GM12878 (cell line): ENCODE measurements at places on chromosomes 1 and 21.

GRCh38 chr1:153431427-153431826 is 15.1 kb downstream of the S100A7A start:
- H3K36me3 ChIP-seq = no peaks in the 10 kb centered on the region
- H3K27ac ChIP-seq = no peak overlapping the region

DNA sequence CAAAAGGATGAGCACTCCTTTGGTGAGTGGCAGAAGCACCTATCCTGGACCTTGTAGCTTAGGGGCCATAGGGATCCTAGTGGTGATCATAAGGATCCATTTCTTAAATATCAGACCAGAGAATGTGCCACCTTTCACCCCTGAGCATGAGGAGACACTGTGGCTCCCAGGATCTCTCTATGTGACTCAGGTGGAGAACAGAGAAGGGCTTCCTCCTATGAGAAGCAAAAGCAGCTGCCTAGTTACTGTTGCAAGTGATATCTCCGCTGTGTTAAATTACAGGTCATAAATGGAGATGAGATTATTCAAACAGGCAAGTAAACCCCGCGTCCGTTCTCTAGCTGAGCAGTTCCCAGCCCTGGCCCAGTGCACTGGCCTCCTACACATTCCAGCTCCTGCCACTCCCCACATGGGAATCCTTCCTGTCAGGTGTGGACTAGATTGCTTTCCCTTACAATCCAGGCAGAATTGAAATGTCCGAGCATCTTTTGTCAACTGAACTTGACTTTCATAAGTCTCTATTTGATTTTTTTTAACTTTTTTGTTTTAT is 26.3 kb downstream of the CLEC20A start:
- H3K27ac ChIP-seq = no peak overlapping the region
- H3K4me1 ChIP-seq = no peaks in the 10 kb centered on the region
- no peaks in the 10 kb centered on the region for H3K27me3 ChIP-seq

GRCh38 chr1:31498376-31499040 is 77.8 kb upstream of the TINAGL1 start:
- H3K27ac ChIP-seq = no peak overlapping the region
- H3K36me3 ChIP-seq = no peaks in the 10 kb centered on the region
- no peak overlapping the region for H3K4me3 ChIP-seq
- H3K4me1 ChIP-seq = no peaks in the 10 kb centered on the region

GRCh38 chr1:107622535-107622934 is 342.4 kb downstream of the VAV3 start:
- no peak for DNase-seq
- H3K27ac ChIP-seq = no peak overlapping the region
- H3K36me3 ChIP-seq = no peaks in the 10 kb centered on the region
- peaks cover 9% of the 10 kb centered on the region for H3K4me1 ChIP-seq
- no peaks in the 10 kb centered on the region for H3K27me3 ChIP-seq
- no peak overlapping the region for H3K4me3 ChIP-seq

DNA sequence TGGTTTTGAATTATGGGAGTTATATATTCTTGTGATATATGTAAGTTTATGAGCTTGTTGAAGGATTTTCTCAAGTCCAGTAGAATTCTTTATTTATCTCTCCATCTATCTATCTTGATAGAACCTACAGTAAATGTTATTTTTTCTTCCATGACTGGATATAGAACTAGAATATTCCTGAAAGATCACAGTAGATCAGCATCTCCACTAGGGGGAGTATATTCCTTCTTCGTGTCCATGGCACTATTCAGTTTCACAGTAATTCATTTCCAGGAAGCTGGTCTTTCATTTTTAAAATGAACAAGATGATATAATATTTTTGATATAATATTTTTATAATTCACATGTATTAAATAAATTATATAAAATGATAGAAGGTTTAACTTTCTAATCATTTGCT is 18.8 kb downstream of the TMPRSS15 start:
- no peaks in the 10 kb centered on the region for H3K4me1 ChIP-seq
- H3K36me3 ChIP-seq = no peaks in the 10 kb centered on the region
- no peak for DNase-seq
- no peak overlapping the region for H3K27ac ChIP-seq
- H3K27me3 ChIP-seq = no peaks in the 10 kb centered on the region

GRCh38 chr1:71357708-71358107 is 276.9 kb upstream of the ZRANB2 start:
- no peaks in the 10 kb centered on the region for H3K4me1 ChIP-seq
- no peak overlapping the region for H3K4me3 ChIP-seq

GRCh38 chr1:172704420-172705210 is 45.7 kb downstream of the FASLG start:
- no peak overlapping the region for H3K27ac ChIP-seq
- no peak overlapping the region for H3K4me3 ChIP-seq
- no peaks in the 10 kb centered on the region for H3K4me1 ChIP-seq

GRCh38 chr1:100322436-100323211 is 29.7 kb upstream of the CDC14A start:
- no peak for DNase-seq
- H3K4me3 ChIP-seq = no peak overlapping the region
- H3K27ac ChIP-seq = no peak overlapping the region
- no peaks in the 10 kb centered on the region for H3K4me1 ChIP-seq

DNA sequence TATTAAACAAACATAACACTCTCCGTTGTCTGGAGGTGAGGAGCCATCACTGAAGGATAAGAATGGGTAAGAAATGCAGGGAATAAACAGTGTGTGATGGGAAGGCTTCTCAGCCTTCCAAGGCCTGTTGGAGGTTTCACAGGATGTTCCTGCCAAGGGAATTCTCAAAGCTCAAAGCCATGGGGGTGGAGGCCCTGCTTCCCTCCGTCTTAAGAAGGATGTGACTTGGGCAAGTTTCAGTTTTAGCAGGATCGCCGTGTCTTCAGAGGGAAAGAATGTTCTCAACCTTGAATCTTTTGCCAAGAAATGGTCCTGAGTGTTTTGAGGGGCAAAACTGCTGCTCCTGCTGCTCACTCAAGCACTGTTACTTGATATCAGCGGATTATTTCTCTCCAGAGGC is 41.7 kb upstream of the IL20 start:
- no peaks in the 10 kb centered on the region for H3K36me3 ChIP-seq
- H3K27me3 ChIP-seq = no peaks in the 10 kb centered on the region
- DNase-seq = no peak
- no peak overlapping the region for H3K4me3 ChIP-seq
- H3K27ac ChIP-seq = no peak overlapping the region

- no peaks in the 10 kb centered on the region for H3K36me3 ChIP-seq
- no peaks in the 10 kb centered on the region for H3K27me3 ChIP-seq
- H3K4me3 ChIP-seq = no peak overlapping the region
- no peak for DNase-seq
These were observed 5.6 kb downstream of the AMIGO1 start for GRCh38 chr1:109503935-109504334.

DNA sequence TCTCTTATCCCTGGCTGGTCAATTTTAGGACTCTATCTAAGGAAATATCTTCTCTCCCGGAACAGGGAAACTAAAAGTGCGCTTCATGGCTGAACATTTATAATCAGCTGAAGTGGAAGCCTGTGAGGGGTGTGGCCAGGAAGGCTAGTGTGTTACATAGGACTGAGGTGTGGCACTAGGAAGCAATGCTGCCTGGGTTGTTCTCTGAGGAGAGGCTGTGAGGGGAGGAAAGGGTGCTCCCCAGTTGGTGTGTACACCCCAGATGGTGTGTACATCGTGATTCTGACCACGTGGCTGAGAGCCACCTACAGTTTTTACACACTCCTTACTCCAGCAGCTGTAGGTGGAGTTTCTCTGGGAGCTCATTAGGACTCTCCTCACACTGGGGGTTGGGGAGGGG is 16.3 kb downstream of the NTPCR start:
- H3K27me3 ChIP-seq = no peaks in the 10 kb centered on the region
- H3K4me1 ChIP-seq = no peaks in the 10 kb centered on the region
- no peak overlapping the region for H3K4me3 ChIP-seq

DNA sequence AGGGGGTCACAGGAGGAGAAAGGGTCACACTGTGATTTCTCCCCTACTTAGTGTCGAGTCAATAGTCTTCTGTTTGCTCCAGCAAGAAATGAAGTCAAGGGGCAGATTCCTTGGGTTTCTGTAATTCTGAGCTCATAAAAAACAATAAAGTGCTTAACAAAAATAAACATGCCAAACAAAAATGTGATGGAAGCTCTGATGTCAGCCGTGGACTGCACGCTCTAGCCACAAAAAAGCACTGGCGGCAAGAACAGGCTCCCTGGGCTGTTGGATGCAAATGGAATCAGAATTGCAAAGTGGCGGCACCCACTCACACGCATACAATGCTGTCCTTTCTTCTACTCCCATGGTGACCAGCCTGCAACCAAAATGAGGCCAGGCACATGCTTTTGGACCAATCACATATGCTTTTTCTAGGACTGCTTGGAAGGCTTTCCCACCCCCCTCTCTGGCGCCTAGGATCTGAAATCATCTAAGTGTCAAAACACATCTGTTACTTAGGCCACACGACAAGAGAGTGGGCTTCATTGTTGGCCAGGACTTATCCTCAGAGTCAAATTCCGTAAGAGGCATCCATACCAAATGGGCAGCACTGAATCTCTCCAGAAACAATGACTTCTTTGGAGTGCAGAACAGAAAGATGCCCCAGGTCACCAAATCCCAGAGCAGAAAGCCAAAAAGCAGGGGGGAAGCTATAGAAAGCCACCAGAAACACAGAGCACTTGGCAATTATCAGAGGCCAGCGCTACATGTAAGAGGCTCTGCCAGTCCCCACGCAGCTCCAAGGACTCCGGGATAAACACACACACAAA is 9.2 kb downstream of the C1orf198 start:
- no peak overlapping the region for H3K27ac ChIP-seq
- H3K4me1 ChIP-seq = no peaks in the 10 kb centered on the region
- no peak overlapping the region for H3K4me3 ChIP-seq
- no peaks in the 10 kb centered on the region for H3K27me3 ChIP-seq
- H3K36me3 ChIP-seq = no peaks in the 10 kb centered on the region
- DNase-seq = no peak

GRCh38 chr21:30256100-30256499 is 26.6 kb downstream of the KRTAP24-1 start:
- H3K4me3 ChIP-seq = no peak overlapping the region
- H3K4me1 ChIP-seq = no peaks in the 10 kb centered on the region
- DNase-seq = no peak
- H3K27me3 ChIP-seq = no peaks in the 10 kb centered on the region
- no peak overlapping the region for H3K27ac ChIP-seq
- no peaks in the 10 kb centered on the region for H3K36me3 ChIP-seq

GRCh38 chr1:169053196-169053595 is 53.3 kb upstream of the ATP1B1 start:
- H3K4me1 ChIP-seq = peaks cover 18% of the 10 kb centered on the region
- no peaks in the 10 kb centered on the region for H3K36me3 ChIP-seq
- H3K27me3 ChIP-seq = no peaks in the 10 kb centered on the region
- no peak overlapping the region for H3K4me3 ChIP-seq
- no peak overlapping the region for H3K27ac ChIP-seq

GRCh38 chr1:44029260-44029910 is 1.9 kb downstream of the SLC6A9 start:
- DNase-seq = no peak
- peak overlapping the region; percentile 65 for H3K4me3 ChIP-seq
- no peaks in the 10 kb centered on the region for H3K36me3 ChIP-seq
- H3K27ac ChIP-seq = peak overlapping the region; percentile 79
- H3K27me3 ChIP-seq = no peaks in the 10 kb centered on the region
- peaks cover 10% of the 10 kb centered on the region for H3K4me1 ChIP-seq

DNA sequence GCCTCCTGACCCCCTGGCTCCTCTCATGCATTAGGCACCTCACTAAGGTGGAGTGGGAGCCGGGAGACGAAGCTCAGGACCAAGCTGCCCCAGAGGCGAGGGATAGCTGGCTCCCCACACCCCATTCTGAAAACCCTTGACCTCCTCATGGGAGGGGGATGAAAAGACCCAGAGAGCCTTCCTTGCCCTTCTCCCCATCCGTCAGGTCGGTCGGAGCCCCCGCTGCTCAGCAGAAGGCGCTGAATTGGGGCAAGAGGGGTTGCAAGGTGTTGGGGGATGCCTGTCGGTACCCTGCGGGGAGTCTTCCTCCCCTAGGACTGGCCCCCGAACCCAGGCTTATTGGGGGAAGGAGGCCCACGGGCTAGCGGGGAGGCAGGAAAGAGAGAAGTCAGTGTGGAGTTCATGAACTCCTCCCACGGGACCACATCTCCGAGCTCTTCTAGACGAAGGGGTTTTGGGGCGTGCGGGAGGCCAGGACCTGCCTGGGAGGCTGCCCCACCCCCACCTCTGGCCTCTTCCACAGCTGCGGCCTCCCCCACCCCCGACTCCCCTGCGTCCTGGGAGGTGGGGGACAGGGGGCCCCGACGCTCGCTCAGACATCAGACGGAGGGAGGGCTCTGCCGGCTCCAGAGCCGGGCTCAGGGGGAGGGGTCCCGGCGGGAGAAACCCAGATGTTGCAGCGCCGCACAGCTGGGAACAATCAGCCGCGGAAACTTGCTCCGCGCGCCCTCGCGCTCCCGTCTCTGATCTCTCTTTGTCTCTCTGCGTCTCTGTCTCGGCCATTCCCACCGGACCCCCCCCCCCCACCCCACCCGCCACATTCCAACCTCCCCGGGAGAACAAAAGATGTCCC is 719 bp downstream of the MFAP2 start:
- no peak overlapping the region for H3K4me3 ChIP-seq
- H3K36me3 ChIP-seq = no peaks in the 10 kb centered on the region
- no peaks in the 10 kb centered on the region for H3K4me1 ChIP-seq
- H3K27ac ChIP-seq = no peak overlapping the region
- no peak for DNase-seq

- H3K36me3 ChIP-seq = no peaks in the 10 kb centered on the region
- H3K27me3 ChIP-seq = no peaks in the 10 kb centered on the region
- H3K27ac ChIP-seq = no peak overlapping the region
- no peak overlapping the region for H3K4me3 ChIP-seq
- DNase-seq = no peak
- H3K4me1 ChIP-seq = no peaks in the 10 kb centered on the region
These were observed 1.0 kb upstream of the OR10J4 start for GRCh38 chr1:159430985-159431384.

DNA sequence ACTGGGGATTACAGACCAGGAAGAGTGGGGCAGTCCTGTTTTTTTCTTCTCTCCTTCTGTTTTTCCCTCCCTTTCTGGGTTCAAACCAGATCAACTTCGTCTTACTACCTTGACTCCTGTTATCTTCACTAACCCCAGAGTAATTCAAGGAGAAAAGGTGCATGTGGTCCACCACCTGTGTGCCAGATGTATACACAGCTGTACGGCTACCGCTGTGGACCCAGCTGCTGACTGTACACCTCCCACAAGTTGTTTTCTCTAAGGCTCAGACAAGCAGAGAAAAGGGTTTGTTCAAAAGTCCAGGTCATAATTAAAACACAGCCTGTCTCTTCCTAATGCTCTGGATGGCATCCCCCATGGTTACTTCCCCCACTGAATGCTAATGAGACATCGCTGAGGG is 102.1 kb downstream of the LMX1A start:
- H3K36me3 ChIP-seq = no peaks in the 10 kb centered on the region
- DNase-seq = no peak
- no peak overlapping the region for H3K27ac ChIP-seq
- no peaks in the 10 kb centered on the region for H3K4me1 ChIP-seq

- DNase-seq = no peak
- H3K4me1 ChIP-seq = no peaks in the 10 kb centered on the region
- H3K27ac ChIP-seq = no peak overlapping the region
These were observed 206.9 kb downstream of the USH2A start for GRCh38 chr1:216216305-216216704.

GRCh38 chr1:147750618-147751217 is 9.7 kb downstream of the GJA5 start:
- H3K4me1 ChIP-seq = no peaks in the 10 kb centered on the region
- H3K4me3 ChIP-seq = no peak overlapping the region
